ENCODE measurements at places on chromosomes 7 and 10.

DNA sequence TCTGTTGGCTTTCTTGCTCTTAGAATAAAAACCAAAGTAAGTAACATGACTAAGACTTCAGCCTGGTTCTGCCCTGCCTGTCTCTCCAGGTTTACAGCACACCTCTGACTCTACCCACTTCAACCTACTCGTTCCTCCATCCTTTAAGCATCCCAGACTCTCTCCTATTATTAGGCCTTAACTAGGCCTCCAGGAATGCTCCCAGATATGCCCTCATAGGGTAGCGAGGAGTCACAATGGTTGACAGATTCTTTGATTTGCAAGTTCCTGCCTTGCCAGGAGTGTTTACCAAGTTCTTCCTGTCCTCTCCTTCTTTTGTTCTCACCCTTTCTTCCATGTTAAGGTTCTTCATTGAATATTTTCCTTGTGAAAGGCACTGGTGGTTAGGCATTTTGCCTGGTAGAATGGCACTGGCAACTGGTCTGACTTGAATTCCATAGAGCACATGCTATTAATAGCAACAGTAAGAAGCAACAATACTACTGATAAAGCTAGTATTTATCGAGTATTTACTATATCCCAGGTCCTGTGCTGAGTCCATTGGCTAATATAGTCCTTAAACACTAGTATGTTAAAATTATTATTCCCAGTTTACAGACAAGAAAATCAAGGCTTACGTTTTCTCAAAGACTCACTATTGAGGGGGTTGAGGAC is 327.9 kb upstream of the PRKCQ start:
- no peak for DNase-seq

DNA sequence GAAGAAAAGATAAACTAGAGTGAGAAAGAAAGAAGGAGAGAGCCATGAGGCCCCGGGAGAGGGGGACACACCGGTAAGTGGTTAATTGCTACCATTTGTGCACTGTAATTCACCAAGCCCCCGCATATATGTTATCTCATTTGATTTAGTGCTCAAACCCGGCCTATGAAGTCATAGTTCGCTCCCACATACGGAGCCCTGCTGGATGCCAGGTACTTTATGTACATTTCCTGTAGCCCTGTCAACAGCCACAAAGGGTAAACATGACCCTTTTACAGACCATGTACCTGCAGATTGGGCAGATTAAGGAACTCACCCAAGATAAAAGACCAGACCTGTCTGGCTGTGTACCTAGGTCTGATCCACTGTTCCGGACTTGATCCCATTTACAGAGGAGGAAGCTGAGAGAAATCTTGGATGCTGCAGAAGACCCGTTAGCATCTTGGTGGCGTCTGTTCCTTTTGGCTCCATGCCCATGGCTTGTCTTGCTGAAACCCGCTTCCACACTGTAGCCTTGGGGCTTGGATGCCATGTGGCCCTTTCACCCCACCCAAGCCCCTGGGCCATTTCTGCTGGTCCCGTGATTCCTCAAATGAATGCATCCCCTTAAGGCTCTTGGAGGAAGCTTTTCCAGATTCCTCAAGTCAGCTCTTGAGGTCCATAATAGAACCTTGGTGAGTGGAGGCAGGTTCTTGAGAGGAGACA is 32.3 kb downstream of the FAM241B start:
- DNase-seq, result no peak

DNA sequence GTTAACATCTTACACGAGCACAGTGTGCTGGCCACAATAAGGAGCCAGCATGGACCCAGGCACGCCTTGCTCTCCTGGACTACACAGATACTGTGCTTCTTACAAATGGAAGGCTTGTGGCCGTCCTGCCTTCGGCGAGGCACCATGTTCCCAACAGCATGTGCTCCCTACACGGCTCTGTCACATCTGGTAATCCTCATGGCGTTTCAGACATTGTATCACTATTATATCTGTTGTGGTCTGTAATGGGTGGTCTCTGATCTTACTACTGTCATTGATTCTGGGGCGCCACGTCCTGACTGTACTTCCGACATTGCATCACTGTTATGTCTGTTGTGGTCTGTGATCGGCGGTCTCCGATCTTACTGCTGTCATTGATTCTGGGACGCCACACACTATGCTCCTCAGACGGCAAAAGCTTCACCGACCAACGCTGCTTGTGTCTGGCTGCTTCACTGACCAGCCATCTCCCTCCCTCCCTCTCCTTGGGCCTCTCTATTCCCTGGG is 195.4 kb downstream of the MAD1L1 start:
- no peak for DNase-seq

DNA sequence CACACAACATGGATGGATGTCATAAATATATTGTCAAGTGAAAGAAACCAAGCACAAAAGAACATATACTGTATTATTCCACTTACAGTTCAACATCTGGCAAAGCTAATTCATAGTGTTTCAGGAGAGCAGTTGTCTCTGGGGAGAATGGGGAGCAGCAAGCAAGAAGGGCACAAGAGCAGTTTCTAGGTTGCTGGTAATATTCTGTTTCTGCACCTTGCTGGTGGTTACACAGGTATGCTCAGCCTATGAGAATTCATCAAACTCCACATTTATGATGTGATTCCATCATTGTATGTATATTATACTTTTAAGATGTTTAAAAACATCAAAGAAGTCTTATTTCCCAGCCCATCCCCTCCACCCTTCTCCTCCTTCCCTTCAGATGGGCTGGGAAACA is 18.1 kb upstream of the PALS2 start:
- no peak for DNase-seq

DNA sequence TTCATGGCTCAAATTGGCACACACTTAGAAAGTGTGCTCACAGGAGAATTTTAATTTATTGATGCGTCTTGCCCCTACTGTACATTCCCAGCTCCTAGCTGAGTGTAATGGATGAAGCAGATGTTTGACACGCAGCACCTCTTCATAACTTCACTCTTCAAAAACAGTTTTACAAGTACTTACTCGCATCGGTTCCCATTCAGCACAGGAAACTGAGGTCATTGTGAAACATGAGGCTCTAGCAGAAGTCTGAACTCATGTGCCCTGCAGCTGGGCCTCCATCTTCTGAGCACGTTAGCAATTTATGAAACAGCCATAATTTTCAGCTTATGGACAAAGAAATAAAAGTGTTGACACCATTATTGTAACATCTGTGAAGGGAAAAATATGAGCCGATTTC is 558.9 kb upstream of the MGMT start:
- no peak for DNase-seq

DNA sequence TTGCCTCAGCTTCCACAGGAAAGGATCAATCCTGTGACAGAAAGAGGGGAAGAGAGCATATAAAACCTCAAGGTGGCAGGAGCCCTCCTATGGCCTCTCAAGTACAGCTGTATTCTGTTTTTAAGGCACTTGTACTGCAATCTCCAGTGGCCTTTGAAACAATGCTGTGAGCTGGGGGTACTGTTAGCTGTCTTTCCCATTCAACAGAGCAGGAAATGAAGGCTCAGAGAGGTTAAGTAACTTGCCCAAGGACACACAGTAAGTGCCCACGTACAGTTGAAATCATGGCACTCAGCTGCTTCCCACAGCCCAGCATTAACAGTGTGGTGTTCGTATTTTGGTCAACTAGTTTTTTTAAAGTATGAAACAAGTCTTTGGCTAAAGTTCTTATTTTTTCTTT is 34.0 kb downstream of the DUSP5 start:
- no peak for DNase-seq

DNA sequence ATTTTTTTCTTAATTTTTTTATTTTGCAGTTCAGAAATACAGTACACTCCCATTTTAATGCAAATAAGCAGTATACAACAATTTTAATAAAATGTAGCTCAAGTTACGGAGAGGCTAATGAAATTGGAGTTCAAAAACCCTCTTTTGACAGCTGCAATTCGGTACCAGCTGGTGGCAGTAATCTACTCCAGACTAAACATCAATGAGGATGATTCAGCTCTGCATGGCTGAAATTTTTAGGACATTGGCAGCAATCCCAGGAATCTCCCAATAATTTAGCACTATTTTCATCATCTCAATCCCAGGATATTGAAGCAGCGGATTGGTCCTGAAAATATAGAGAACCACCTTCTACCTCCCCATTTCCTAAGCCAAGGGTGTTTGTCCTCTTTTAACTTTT is 278.8 kb downstream of the CACNA2D1 start:
- DNase-seq, result peak; percentile 89

DNA sequence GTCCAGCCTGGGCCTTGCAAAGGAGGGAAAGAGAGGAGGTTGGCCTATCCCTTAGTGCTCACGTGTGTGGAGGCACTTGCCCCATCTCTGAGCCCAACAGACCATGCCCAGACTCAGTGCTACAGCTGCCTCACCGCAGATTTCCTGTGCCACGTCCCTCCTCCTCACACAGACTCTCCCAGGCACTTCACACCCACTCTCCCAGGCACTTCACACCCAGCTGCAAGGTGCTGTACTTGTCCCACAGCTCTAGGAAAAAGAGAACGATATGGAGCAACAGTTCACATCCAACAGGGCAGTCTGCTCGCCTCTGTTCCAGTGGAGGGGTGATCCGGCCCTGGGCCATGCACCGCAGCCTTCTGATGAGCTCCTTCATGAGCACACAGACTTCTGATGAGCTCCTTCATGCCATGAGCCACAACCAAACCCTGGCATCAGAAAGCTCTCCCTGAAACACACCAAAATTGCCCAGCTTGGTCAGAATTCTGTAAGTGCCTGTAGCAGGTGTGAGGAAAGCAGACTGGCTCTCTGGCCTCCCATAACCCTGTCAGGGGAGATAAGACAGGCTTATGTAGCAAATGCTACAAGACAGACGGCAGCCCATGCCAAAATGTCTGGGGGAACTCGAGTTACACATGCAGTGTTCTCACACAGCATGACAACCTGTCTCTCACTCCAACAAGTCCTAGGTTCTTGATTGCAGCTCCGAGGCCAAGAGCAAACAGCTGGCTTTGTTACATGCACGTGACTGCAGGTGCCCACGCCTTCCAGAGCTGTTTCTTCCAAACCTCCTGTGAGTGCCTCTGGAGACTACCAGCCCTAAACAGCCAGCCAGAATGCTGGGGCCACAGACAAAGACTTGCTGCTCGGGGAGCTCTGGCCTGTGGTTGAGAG is 348.5 kb downstream of the GRID1 start:
- no peak for DNase-seq

GRCh38 chr7:22051886-22052673 is 106.4 kb upstream of the CDCA7L start:
- DNase-seq, result peak; percentile 98

- DNase-seq, result no peak
Observed at GRCh38 chr10:126090911-126091728, 194.8 kb downstream of the FANK1 start.

DNA sequence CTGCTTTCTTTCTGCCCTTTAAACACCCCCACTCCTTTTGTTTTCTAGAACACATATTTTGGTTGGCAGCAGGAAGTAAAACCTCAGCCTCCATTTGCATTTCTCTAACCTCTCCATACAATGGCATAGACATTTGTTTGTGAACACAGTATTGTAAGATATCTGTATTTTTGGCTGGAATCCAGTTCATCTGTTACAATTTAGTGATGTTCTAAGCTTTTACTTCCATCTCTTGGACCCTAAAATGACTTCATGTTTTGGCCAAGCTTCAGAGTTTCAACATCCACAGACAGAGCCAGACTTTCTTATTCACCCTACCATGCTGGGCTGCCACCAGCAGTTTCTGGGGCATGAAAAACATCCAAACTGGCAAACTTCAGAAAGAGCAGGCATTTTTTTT is 21.1 kb upstream of the AUTS2 start:
- DNase-seq, result no peak

- DNase-seq, result peak; percentile 98
Observed at GRCh38 chr7:44264221-44264931, 61.0 kb downstream of the CAMK2B start.

DNA sequence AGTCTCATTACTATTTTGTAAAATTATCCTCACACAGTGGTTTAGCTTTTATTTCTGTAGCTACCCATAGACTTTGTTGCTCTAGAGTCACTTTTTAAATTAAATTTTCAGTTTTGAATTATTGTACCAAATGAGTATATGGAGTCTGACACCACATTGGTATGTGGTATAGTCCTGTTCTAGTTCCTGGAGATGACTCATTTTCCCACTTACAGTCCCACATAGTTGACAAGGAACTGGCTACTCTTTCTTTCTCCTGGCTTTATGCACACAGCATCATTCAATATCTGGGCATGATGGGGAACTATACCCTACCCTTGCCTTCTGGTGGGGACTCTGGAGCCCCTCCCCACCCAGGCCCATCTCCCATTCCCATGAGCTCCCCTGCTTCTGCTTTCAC is 92.6 kb upstream of the RAB11FIP2 start:
- no peak for DNase-seq

GRCh38 chr10:69505636-69506318 is 54.5 kb downstream of the TSPAN15 start:
- DNase-seq, result no peak

DNA sequence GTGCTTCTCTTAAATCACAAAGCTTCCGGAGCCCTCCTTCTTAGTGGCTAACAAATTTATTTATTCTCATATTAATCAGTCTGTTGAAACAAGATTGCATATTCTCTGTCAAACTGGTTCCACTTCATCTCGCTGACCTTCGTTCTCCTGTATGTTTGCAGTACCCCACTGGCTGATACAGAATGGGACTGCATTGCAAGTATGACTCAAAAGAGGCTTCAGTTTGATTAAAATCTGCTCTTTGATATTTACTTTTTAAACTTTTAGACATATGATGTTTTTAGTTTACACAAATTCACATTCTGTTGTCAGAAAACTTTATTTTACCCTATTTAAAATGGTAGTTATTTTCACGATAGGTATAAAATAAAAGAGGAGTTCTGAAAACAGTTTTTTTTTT is 14.3 kb upstream of the ARHGAP12 start:
- DNase-seq, result no peak

- no peak for DNase-seq
Observed at GRCh38 chr10:121435099-121435875, 163.0 kb downstream of the FGFR2 start.

GRCh38 chr7:151273651-151274390 is 25.3 kb upstream of the SMARCD3 start:
- no peak for DNase-seq

- peak; percentile 38 for DNase-seq
Observed at GRCh38 chr10:36779238-36779846, 346.1 kb upstream of the ANKRD30A start.

- DNase-seq, result no peak
Observed at GRCh38 chr10:99444383-99445045, 14.1 kb upstream of the GOT1 start.

GRCh38 chr7:114356133-114356532 is 58.5 kb upstream of the FOXP2 start:
- no peak for DNase-seq

- no peak for DNase-seq
Observed at GRCh38 chr10:67033878-67034277, 108.0 kb downstream of the LRRTM3 start.

- DNase-seq, result no peak
Observed at GRCh38 chr10:129972145-129972965, 8.3 kb upstream of the EBF3 start.

- DNase-seq, result peak; percentile 68
Observed at GRCh38 chr7:6446838-6447580, 745 bp downstream of the DAGLB start.

- no peak for DNase-seq
Observed at GRCh38 chr7:12207046-12207445, 4.0 kb upstream of the TMEM106B start.

Measured in NCI-H2081 (cell line).